ENCODE measurements at places on chromosomes 2 and 18.

- DNase-seq, result no peak
Measured at GRCh38 chr2:141498561-141498960, 632.3 kb downstream of the LRP1B start.

DNA sequence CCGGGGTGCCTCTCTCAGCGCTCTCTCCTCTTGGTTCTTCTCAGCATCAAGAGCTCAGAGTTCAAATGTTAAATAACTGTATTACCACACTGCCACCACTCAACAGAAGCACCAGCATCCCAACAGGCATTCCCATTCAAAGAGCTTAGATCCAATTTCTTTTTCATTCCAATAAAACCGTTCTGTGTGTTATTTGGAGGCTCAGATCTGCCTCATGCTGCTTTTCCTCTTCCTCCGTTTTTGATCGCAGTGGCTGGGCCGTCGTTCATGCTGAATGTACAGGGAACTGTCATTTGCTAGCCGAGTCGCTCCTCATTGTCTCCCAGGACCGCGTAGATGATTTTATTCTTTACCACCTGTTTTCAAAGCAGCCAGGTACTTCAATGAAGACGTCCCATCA, 798.9 kb upstream of the SALL3 start:
- no peak for DNase-seq

DNA sequence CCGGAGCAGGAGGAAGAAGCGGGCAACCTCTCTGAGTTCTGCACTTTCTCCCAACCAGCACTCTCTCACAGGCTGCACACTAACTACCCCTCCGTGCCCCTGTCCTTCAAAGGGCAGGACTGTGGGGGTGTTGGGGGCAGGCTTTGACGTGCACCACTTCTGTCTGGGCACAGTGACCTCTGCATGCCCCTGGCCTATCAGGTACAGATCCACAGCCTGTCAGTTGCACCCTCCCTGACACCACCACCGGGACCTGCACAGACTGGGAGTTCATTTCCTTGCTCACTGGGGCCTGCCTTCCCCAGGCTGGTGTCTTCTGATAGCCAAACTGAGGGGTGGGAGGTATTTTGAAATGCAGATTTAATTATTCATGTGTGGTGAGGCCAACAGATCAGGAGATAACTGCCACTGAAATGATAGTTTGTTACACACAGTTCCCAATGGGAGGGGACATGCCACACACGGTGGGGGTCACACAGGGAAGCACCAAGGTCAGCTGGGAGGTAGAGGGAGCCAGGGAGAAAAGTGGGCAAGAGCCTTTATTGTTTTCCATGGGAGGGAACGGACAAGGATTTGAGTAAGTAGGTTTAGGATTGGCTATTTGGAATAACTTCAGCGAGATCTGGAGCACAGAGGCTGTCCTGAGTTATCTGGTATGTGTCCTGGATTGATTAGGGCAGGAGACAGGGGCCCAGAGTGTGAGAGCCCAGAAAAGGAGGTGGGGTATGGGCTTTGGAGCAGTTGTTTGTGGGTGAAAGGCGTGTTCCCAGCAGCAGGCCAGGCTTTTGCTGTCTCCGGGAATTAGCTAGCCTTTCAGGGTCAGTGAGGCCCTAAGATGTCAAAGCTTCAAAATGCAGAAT, 251.6 kb downstream of the AFF3 start:
- no peak for DNase-seq

- no peak for DNase-seq
Measured at GRCh38 chr2:37091873-37092272, 7.6 kb downstream of the GPATCH11 start.

GRCh38 chr2:136008205-136008865, 22.9 kb upstream of the DARS1 start:
- DNase-seq, result no peak

GRCh38 chr2:3434654-3435053, 55.2 kb downstream of the TRAPPC12 start:
- DNase-seq, result no peak

DNA sequence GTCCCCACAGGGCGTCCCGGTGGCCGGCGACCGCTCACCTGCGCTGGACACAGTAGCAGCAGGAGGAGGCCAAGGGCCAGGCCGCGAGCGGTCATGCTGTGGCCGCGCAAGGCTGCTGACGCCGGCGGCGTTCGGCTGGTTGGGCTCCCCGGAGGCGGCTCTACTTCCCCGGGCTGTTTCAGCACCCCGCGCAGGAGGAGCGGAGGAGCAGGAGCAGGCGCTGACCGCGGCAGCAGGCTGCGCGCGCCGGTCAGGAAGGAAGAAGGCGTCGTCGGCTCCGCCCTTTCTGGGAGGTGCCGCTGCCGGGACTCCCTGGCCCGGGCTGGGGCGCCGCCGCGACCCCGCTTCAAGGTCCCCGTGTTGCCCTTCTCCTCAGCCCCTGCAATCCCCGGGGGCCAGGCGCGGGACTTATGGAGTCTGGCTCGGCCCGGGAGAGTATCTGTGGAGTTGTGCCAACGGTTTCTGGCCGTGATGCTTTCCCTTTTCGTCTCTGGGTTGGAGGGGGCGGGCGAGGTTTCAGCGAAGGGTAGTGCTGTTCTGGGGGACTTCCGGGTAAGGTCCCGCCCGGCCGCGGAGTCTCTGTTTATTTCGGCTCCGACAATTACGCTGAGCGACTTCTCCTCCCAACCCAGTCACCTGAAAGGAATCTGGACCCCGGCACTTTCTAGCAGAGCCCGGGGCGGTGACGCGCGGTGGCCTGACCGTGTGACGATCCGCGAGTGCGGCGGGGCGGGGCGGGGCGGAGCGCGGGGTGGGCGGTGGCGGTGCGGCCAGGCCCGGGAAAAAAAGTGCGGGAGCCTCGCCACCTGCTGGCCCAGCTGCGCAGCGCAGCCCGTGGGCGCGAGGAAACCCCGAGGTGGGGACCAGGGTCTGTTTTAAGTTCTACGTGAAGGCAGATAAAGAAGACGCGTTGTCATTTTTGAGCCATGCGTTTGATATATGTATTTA, at the start of gene NPC1:
Gene NPC1 (minus strand): TSS at position 258 of the 948 bp plus-strand sequence. CDS start 163 bp downstream, at position 95.
- peak; percentile 92 for DNase-seq

- DNase-seq, result no peak
Measured at GRCh38 chr18:31497404-31497835, 557 bp upstream of the DSG2 start.

- DNase-seq, result no peak
Measured at GRCh38 chr18:57025540-57025939, 121.3 kb upstream of the BOD1L2 start.

DNA sequence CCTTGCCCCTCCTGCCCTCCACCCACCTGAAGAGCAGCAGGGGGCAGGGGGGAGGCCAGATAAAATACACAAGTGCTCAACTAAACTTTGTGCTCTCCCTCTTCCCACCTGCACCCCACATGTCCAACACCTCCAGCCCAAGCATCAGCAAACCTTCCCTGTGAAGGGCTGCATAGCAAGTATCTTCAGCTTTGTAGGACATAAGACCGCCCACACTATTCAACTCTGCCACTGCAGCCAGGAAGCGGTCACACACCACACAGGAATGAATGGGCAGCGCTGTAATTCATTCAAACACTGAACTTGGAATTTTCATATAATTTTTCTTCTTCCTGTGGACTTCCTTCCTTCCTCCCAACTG, 27.5 kb downstream of the TFCP2L1 start:
- DNase-seq, result no peak

- no peak for DNase-seq
Measured at GRCh38 chr2:108376774-108377173, 980 bp upstream of the SULT1C4 start.

DNA sequence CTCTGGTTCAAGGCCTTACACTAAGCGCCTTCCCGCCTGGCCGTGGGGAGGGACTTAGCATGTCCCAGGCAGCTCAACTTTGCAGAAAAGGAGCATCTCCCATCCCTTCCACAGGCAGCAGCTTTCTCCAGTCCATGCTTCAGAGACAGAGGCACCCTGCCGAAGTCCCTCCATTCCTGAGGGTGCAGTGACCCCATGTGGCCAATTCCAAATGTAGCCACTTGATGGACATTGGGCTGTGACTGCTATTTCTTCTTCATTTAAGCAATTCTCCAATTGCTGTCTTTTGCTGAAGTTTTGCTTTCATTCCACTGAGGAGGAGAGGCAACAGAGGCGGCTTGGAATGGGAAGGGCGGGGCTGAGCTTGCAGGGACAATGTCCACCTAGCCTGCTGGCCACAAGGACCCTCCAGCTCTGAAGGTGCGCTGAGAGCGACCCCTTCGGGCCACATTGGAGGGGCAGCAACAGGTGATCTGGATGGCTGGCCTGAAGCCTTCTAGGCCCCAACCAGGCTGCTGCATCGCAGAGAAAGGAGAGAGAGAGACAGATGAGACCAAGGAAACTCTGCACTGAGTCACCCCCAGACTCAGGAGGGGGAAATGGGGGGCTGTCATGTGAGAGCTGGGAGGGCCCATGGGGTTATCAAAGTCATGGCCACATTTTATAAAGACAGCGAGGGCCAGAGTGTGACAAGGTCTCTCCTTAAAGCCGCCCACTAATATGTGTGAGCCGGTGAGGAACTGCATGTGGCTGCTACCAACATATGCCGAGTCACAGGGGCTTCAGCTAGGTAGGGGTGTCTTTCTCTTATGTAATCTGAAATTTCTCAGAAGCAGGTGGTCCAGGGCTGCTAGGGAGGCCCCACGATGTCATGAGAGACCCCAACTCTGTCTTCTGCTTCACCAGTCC, 61.3 kb downstream of the LONRF2 start:
- DNase-seq, result peak; percentile 73

- no peak for DNase-seq
Measured at GRCh38 chr2:204177977-204178522, 241.5 kb downstream of the ICOS start.

DNA sequence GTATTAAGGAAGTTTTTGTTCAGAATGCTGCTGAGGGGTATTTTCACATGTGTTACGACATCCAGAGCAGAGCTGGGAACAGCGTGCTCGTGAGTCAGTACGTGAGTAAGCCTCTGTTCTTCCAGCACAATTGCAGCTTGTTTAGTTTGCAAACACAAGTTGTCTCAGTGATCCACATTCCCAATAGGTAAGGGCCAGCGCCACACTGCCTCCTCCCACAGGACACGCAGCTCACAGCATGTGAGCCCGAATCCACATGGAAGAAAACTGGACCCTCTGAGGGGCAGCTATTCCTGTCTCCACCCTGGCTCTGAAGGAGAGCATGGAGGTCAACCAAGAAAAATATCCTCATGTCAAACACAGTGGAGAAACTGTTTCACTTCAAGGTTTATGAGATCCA, 173.9 kb upstream of the PID1 start:
- peak; percentile 74 for DNase-seq

DNA sequence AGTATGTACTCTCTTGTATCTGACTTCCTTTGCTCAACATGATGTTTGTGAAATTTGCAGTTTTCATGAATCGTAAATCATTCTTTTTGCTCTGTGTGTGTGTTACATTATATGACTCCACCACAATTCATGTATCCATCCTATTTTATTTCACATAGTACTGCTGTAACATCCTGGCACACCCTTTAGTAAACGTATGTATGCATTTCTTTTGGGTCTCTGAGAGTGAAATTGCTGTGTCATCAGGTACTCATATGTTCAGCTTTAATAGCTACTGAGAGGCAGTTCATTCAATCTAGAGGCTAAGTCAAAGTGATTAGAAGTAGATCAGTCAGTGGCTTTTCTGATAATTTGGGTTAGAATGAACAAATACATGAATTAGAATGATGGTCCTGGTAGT, 118.8 kb downstream of the ESCO1 start:
- no peak for DNase-seq

GRCh38 chr2:162175714-162176113, 23.7 kb upstream of the GCG start:
- DNase-seq, result no peak

GRCh38 chr2:134218930-134219658, 34.8 kb upstream of the MGAT5 start:
- no peak for DNase-seq

- no peak for DNase-seq
Measured at GRCh38 chr2:75055142-75055819, 96.8 kb downstream of the POLE4 start.

GRCh38 chr2:143950704-143951103, 569.2 kb downstream of the ZEB2 start:
- no peak for DNase-seq

DNA sequence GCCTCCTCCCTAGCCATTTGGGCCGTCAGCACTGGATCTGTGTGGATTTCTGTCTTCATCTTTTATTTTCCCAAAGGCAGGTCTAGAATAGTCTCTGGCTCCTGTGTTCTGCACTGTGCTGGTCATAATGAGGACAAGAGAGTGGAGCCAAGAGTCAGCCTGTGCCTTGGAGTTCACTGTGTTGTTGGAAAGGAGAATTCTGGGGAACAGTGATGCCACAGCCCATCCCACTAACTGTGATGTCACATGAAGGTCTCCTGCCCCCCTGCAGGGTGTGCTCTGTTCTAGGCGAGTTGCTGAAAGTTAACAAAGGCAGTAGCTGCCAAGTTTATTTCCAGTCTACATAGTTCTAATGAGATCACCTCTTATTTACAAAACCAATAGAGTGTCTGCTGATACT, 248.5 kb downstream of the TPGS2 start:
- peak; percentile 10 for DNase-seq

DNA sequence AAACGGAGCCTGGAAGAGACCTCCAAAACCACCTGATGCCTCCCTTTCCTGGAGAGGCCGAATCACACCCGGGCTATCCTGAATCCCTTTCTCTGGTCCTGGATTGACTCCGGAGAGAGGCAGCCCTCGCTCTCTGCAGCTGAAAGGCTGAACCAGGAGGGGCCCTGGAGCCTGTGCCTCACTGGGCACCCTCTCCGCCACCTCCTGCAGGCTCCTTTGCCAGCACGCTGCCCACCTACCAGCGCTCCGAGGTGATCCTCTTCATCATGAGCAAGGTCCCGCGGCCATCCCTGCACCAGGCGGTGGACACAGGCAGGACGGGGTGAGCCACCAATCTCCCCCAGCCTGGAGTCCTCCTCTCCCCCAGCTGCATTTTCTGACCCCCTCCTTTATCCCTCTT, 35.7 kb downstream of the POMC start:
- no peak for DNase-seq

GRCh38 chr2:70904371-70905216, 31.1 kb upstream of the ATP6V1B1 start:
- no peak for DNase-seq

GRCh38 chr2:147135376-147135775, 709.5 kb upstream of the ACVR2A start:
- DNase-seq, result no peak

DNA sequence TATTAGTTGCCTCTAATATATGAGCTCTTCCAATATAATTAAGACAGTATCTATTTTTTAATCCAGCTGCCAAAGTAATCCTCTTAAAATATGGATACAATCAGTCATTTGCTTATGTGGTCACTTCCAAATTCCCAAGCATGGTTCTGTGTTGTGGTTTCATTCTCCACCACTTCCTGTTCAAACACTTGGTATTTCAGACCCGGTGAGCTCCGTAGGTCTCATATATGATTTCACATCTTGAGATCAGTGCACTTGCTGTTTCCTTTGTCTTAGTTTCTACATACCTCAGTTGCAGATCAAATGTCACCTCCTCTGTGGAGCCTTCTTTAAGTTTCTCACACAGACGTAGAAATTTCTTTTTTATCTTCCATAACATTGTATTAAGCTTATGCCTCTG, 254.2 kb downstream of the KCNS3 start:
- no peak for DNase-seq

Data from midbrain (tissue), 1 donor.